ENCODE measurements at places on chromosomes 2 and 18.
A peak's percentile ranks its signal among the peaks of the same experiment; 100 is the strongest.

DNA sequence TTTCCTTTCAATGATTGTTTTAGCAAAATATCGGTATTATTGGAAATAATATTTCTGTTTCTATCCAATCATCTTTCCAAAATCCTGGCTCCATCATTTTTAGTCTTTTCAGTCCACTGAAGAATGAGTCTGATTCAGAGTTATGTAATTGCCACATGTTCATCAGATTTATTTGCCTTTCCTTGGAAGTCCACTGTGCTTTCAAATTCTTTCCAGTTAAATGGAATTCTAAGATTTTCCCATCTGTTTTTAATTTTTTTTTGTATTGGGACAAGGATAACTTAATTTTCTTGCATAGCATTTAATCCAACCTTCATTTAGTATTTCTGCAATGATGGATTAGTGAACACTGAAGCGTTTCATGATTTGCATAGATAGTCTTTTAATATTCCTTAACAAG lies 521.5 kb upstream of the NRXN1 start:
- DNase-seq: no peak

GRCh38 chr2:27901234-27901633 lies 10.7 kb downstream of the BABAM2 start:
- DNase-seq: peak; percentile 45

- DNase-seq: no peak
Observed at GRCh38 chr2:23005469-23005868, 379.5 kb upstream of the KLHL29 start.

DNA sequence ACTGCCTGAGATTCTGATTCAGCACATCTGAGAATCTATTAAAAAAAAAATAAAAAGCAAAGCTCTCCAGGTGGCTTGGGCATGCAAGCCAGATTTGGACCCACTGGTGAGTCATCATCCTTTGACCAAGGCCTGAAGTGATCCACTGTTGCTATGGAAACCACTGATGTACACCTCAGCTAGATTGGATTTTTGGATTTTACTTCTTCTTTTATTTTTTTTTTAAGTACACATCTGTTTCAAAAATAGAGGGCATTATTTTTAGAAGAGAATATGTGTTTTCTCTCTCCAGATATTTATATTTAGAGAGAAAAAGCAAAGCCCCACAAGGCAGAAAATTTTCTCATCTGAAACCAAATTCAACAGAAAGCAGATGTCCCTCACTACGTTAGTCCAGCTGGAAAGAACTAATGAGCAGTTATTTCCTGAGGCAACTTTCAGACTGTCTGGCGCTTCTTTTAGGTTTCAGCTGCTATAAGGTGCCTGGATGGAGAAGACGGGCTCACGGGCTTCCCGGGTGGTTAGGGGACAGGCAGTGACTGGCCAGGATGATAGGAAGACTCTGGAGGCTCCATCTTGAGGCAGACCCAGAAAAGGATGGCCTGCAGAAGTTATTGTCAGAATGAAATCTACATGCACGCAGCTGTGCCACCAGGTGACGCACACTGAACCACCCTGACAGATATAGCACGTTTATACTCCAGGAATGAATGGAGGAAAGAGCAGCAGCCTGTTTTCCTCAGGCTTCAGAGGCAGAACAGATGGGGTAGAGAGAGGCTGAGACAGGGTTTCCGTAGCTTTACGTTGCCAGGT lies 50.5 kb downstream of the MRPL35 start:
- no peak for DNase-seq

DNA sequence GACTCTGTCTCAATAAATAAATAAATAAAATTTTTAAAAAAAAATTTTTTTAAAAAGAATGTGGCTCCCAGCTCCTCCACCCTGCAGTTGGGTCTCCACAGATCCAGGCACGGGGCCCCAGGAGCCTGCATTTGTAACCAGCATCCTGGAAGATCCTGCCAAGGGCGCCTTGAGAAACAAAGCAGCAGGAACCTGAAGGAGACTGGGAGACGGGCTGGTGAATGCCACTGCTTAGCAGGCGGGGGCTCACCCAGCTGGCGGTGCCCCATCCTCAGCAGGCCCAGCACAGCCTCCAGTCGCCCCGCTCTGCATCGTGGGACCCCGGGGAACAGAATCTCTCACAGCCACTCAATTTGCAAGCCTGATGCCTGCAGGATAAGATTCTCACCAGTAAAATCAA lies 187.5 kb upstream of the SALL3 start:
- no peak for DNase-seq

- DNase-seq: no peak
Observed at GRCh38 chr18:24197412-24197811, 58.5 kb downstream of the CABYR start.

GRCh38 chr2:222313816-222314215 lies 15.0 kb upstream of the PAX3 start:
- DNase-seq: no peak

All from stimulated activated CD8-positive, alpha-beta memory T cell treated with anti-CD3 and anti-CD28 coated beads, Interleukin-7, amount 100 ng/mL, for 48 hours (primary cell).